ENCODE measurements at places on chromosomes 2 and 18.

DNA sequence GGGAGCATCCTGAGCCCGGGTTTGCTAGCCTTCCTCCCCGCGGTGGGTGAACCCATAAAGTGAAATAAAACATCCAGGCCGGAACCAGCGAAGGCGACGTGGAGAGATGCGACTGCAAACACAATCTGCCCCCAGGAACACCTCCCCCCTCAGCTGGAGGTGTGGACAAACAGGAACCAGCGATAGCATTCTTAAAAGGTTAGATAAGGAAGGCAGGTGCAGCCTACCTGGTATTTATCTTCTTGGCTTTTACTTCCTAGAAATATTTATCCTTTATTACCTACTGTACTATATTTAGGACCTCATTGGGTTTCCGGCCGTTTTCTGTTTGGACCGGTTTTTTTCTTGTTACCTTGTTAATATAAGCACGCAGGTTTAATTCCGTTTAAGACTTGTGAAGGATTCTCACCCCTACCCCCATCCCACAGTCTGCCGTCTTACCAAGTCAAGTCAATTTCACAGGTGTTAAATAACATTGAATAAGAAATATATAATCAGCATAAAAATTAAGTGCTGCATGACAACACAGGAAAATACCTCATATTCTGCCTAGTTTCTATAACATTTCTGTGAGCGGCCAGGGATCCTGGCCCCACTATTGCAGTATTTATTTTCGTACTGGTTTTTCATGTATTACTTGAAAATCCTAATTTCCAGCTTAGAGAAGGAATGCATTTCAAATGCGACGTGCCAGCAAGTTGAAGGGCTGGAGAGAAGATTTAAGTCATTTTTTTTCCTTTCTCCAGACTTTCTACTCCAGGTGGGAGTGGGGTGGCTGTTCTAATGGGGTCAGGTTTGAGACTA, 224.0 kb upstream of the ID2 start:
- no peak for DNase-seq

GRCh38 chr2:120656273-120656950, 79.3 kb upstream of the GLI2 start:
- DNase-seq, result no peak

GRCh38 chr18:39793609-39794008, 2161.4 kb upstream of the PIK3C3 start:
- DNase-seq, result no peak

GRCh38 chr2:160220545-160221009, 20.5 kb upstream of the ITGB6 start:
- no peak for DNase-seq

DNA sequence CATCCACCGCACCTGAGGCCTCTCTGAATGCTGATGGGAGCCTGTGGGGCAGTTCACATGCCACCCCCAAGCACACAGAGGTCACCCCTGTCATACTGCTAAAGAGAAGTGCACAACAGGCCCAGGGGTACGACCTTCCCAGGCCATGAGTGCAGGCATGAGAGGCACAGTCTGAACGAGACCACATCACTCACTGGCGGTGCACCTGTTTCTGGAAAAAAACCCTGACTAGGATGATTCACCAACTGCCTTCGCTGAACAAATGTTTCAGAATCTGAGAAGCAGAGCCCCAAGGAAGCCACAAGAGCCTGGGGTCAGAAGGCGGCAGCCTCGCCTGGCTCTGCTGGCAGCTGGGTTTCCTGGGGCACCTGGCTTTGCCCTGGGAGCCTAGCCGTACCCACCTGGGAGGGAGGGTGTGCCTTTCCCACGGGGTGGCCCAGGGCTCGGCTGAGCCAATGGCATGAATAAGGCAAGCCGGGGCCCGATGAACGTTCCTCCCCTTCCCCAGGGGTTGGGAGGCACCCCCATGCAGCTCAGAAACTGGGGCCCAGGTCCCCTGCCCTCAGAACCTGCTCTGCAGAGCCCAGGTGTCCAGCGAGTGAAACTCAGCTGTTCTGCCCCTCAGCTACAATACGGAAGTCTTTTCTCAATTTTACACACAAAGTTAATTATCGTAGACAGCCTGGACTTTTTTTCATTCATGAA, 73.8 kb downstream of the HDAC4 start:
- DNase-seq, result no peak

- DNase-seq, result no peak
These were observed 81.2 kb upstream of the LTBP1 start for GRCh38 chr2:32865399-32866068.

DNA sequence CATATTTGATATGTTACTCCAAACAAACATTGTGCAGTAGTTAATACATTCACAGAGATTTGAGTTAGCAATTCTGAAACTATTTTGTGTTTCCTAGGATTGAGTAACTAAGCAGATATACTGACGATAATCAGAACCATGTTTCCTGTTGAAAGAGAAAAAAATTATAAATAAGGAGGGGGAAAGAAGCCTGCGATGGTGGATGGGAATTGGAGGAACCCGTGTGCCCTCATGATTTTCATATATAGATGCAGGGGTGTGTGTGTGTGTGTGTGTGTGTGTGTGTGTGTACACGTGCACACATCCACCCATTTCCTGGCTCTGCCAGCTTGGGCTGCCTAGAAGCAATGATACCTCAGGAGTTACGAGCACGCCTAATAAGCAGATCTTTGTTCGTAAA, 56.9 kb downstream of the LPIN2 start:
- DNase-seq, result no peak

DNA sequence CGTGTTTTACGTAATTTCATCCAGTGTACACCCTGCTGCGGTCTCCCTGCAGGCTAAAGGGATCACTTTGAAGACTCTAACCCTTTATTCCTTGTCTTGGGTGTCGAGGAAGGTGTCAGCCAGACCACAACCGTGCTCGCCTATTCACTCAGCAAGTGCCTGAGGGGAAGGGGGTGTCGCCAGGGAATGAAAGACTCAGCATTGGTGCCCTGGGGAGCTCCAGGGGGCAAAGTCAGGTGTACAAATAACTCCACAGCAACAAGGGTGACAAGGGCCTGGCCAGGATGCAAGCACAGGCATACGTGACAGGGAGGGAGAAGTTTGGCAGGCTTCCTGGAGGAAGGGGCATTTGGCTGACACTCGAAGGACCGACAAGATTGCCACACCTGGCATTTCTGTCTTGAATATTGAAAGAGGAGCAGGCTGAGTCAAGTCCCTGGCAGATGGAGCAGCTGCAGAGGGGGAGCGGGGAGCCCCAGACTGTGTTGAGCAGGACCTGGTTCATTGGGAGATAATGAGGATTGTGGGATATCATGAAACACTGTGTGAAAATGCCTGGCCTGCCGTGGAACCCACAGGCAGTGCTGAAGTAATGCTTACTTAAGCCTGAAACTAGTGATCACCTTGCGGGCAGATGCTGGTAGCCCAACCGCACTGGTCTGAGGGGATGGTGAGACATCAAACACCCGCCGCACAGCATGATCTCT, 93.9 kb downstream of the RHOB start:
- DNase-seq, result no peak

DNA sequence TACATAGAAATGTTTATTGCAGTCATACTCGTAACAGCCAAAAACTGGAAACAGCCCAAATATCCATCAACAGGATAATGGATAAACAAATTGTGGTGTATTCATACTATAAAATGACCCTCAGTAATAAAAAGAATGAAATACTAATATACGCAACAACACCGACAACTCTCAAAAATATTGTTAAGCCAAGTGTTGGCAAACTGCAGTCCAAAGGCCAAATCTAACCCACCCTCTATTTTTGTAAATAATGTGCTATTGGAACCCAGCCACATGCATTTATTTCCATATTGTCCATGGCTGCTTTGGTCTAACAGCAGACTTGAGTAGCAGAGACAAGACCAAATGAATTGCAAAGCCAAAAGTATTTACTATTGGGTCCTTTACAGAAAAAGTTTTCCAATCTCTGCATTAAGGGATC, 151.0 kb downstream of the MREG start:
- no peak for DNase-seq

DNA sequence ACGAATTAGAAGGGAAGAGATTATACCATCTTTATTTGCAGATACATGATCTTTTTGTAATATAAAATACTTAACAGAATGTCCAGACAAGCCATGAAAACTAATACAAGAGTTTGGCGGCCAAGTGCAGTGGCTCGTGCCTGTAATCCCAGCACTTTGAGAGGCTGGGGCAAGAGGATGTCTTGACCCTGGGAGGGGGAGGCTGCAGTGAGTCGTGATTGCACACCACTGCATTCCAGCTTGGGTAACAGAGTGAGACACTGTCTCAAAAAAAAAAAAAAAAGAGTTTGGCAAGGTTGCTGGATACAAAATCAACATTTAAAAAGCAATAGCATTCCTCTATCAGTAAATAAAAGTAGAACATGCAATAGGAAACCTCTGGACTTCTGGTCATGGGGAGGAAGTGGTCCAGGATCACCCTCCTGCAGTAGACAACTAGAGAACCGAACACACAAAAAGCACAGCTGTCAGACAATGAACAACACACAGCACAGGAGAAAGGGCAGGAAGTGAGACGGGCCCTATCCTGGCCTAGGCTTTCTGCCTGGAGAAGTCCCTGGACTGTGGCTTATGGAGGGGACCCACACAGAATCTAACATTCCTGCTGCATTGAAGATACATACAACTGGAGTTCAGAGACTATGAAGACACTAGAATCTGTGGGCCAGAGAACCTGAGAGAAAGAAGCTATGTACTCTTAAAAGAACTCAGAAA, 118.9 kb upstream of the ARL4C start:
- DNase-seq, result no peak
